ENCODE measurements at places on chromosomes 16 and 17.
A peak's percentile ranks its signal among the peaks of the same experiment; 100 is the strongest.

GRCh38 chr17:69961501-69962145, 113.4 kb upstream of the KCNJ16 start:
- peak; percentile 63 for DNase-seq

- peak; percentile 13 for DNase-seq
Measured at GRCh38 chr16:56948234-56948633, 13.5 kb upstream of the CETP start.

DNA sequence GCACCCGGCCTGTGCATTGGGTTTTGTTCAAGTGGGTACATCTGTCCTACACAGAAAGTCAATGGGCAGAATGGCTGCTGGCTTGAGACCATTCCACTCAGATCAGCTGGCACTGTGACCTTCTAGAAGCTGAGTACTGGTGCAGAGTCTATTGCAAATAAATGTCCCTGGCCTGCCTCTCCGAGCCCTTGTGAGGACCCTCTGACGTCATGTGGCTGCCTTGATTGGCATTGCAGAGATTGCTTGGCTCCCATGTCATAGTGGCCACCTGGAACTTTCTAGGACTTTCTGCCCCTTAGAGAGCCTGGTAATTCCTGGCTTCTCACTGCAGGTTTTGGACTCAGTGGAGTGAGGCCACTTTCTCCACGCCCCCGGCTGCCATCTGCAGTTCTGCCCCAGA, 211.3 kb downstream of the ENGASE start:
- no peak for DNase-seq

DNA sequence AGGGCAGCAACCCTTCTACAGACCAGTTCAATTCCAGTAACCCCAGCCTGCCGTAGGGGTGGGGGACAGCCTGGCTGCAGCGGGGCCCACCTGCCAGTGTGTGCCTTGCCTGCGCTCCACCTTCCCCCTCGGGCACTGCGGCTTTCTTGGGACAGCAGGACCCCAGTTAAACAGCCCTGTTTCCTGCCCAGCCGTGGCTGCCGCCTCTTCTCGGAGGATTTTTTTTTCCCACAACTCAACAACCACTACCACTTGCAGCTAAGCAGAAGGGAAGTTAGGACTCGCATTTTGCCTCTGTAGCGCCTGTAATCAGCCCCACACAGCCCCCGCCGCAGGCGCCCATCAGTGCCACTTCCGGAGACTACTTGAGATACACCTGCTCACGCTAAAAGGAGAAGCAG, 76.1 kb downstream of the RAI1 start:
- no peak for DNase-seq

DNA sequence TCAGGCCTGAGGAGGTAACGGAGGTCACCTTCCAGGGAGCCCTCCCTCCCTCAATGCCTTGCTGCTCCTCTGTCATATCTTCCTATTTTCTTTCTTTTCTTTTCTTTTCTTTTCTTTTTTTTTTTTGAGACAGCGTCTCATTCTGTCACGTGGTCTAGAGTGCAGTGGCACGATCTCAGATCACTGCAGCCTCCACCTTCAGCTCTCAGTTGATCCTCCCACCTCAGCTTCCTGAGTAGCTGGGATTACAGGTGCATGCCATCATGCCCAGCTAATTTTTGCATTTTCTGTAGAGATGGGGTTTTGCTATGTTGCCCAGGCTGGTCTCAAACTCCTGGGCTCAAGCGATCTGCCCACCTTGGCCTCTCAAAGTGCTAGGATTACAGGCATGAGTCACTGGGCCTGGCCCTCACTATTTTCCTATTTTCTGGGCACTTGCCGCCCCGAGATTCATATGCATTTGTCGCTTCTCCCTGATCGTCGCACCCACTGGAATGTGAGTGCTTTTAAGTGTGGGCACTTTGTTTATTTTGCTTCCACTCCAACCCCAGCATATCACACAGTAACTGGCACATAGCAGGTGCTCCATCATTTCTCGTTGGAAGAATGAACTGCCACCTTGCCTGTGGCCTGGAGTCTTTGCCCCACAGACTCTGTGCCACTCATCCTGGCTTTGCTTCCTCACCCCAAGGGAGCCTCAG, 31.7 kb downstream of the CPNE2 start:
- DNase-seq, result no peak

DNA sequence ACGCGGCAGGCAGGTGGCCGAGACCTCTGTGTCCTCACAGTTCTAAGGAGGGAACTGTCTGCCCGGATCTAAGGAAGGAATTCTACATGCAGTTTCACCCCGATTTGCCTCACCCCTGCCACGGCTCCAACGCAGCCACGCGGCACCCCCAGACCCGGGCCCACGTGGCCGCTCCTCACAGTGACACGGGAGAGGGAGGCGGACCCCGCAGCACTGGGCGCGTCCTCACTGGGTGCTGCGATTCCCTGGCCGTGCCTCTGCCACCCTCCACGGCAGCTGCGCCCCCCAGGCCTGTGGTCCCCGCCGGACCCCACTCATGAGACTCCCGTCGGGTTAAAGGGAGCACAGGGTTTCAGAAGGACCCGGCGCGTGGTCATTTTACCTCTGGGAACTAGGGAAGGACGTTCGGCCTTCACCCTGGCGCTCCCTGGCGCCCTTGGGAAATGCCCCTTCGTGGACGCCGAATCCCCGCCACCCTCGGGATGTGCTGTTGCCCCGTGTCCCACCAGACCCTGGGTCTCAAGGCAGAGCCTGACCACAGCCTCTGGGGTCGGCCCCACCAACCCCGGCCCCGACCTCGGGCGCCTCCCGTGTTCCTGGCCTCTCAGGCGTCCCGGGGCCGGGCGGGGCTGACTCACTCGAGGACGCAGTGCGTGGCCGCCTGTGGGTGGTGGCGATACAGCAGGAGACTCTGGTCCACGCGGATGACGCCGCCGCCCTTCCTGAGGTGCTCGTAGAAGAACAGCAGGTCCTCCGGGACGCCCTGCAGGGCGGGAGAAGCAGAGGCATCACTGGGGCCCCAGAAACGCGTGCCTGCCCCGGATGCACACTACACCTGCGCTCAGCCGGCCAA, 118.8 kb upstream of the METRNL start:
- peak; percentile 27 for DNase-seq

- DNase-seq, result no peak
Measured at GRCh38 chr16:53775821-53776431, 72.0 kb downstream of the FTO start.

DNA sequence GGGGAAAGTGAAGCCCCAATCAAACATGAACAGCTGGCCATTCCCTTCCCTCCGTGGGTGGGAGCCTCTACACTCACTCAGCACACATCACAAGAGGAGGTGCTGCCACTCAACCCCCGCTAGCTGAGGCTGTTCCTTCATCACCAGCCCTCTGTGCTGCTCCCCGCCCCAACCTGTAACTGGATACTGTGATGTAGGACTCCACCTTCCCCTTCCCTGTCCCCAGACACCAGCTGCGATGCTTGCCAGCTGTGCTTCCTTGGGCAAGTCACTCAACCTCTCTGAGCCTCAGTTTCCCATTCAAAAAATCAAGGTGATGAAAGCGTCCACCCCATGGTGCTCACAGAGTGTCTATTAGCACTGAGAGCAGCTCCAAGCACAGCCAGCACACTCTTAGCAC, 273.2 kb downstream of the MRTFB start:
- no peak for DNase-seq

DNA sequence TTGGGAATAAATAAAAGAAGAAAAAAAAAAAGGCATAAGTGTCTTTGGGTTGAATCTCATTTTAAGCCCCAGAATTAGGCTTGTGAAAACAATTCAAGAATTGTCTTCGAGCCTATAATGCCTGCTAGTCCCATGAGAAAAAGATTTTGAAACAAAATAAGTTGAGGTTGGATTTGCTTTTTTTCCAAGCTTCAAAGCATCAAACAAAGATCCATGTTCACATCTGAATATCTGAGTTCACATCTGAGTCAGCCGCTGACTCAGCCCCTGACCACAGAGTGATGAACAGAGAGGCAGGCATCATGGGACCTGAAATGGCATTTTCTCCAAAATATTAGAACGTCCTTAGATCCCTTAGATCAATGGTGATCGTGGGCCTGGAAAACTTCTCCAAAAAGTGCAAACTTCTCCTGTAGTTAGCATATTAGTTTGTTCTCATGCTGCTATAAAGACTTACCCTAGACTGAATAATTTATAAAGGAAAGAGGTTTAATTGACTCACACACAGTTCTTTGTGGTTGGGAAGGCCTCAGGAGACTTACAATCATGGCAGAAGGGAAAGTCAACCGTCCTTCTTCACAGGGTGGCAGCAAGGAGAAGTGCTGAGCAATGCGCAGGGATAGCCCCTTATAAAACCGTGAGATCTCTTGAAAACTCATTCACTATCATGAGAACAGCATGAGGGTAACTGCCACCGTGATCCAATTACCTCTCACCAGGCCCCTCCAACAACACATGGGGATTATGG, 294.6 kb upstream of the HSBP1 start:
- DNase-seq, result no peak

DNA sequence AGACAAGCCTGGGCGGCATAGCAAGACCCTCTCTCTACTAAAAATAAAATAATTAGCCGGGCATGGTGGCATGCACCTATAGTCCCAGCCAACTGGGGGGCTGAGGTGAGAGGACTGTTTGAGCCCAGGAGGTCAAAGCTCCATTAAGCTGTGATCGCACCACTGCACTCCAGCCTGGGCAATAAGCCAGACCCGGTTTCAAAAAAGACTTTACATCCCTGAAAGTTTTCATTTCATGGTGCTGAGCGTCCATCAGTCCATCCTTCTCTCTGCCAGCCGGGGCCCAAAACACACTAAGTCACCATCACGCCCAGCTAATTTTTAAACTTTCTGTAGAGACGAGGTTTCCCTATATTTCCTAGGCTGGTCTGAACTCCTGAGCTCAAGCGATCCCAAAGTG, 10.6 kb downstream of the RAB40B start:
- DNase-seq, result no peak

DNA sequence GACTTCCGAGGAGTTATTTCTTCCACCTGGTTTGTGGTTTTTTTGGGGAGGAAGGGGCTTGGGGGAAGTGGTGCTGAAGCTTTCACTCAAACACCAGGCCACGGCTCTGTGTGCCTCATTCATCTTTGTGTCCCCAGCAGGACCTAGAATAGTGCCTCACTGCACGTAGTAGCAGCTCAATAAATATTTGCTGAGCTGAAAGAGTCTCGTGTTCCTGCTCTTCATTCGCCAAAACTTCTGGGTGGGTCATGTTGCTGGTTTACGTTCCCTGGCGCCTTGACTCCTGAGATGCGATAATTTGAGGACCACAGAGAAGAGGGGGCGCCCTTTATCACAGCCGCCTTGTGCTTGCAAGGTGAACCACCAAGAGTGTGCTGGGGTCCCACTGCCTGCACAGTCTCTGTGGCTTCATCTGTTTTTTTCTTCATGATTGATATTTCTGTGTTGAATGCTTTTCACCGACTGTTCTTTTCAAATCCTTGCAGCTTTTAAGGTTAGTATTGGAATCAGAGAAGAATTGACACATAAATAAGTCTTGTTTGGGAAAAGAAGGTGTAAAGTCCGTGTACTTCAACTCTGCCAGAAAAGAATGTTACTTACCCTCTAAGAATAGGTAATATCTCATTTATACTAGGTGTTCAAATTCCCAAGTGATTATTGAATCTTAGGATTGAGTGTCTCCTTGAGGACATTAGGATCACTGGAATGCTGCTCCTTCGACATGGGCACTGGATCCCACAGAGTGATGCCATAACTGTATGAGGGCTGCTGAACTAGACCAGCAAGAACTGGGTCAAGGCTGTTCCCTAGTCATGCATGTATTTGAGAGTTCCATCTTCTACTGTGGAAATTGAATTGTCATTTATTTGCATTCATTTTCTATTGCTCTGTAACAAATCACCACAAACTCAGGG, 92.7 kb upstream of the CLEC18A start:
- DNase-seq, result no peak

All from ovary (tissue), 10 donors.